ENCODE measurements at places on chromosomes 7 and 10. TPM values are rescaled to one million over a fixed set of nuclear protein-coding genes. Genes with fewer than 3 reads are reported as not detected.

The NUPR2 gene
- not detected for total RNA-seq

The FASTK gene
- total RNA-seq = 100 TPM

The PILRA gene
- not detected for total RNA-seq

The OR6V1 gene
- total RNA-seq = not detected

The ST8SIA6 gene
- total RNA-seq = under 0.01 TPM

The COPG2 gene
- 18.4 TPM for total RNA-seq

Data from myometrial cell (primary cell).